ENCODE measurements at places on chromosomes 12 and 14.

DNA sequence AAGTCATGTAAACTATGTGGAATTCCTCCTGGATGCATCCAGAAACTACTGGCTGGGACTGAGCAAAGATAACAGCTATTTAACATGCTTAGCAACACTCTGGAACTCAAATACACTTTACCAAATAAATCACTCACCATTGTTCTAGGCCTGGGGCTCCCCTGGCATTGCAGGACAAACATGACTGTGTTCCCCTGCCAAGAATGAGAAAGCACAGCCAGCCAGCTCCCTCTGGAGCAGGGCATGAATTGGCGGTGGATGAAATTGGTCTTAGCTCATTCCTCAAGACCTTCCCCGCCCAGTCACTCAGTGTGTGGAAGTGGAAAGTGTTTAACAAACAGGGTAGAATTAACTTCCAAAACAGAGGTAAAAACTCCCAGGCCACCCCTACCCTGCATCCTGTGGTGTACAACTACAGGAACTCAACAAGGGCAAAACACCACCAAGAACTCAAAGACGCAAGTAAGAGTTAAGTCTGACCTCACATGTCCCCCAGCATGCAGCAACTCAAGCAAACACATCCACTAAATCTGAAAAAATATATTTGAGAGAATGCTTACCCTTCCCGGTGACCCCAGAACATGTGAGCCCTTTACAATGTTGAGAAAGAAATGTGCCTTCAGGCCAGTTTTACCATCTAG is 58.4 kb upstream of the BDKRB2 start:
- no peak for DNase-seq

DNA sequence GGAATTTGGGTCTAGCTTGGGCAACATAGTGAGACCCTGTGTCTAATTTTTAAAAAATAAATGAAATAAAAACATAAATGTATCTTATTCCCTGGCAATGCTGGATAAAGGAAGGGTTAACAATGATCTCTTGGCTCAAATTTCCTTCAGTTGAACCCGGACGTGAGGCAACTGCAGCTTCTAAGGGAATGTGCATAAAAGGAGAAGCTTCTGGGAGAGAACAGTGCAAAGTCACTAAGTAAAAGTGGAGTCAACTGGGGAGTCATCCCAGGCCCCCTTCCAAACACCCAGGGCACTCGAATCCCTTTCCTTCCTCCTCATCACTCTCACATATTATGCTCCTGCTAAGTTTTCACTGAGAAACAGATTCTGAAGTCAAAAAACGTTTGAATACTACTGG is 147.3 kb downstream of the PPM1H start:
- DNase-seq: no peak

- DNase-seq: no peak
These were observed 158.3 kb downstream of the ADGRD1 start for GRCh38 chr12:131112021-131112420.

DNA sequence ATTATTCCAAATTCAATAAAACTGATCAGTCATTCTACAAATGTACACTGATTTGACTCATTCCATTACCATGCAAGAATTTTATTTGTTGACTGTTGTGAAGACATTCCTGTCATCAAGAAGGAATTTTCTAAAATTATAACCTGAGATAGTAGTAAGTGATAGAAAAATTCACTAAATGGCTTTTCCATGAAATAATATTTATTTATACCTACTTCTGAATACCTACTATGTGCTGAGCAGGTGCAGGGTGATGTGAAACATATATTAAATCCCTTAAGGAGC is 841.7 kb downstream of the NRXN3 start:
- DNase-seq: no peak
